ENCODE measurements at places on chromosomes 7 and 10.

- no peak for DNase-seq
These were observed 36.6 kb upstream of the GJD4 start for GRCh38 chr10:35568483-35569015.

GRCh38 chr7:101880282-101881054 lies 63.0 kb downstream of the CUX1 start:
- no peak for DNase-seq

- no peak for DNase-seq
These were observed 115.3 kb downstream of the HIBADH start for GRCh38 chr7:27547401-27547800.

GRCh38 chr7:38548605-38549004 lies 82.6 kb downstream of the AMPH start:
- DNase-seq: no peak

- no peak for DNase-seq
These were observed 23.2 kb upstream of the VOPP1 start for GRCh38 chr7:55595511-55595910.

GRCh38 chr7:16063716-16064675 lies 357.3 kb downstream of the CRPPA start:
- DNase-seq: no peak

Measured in central memory CD4-positive, alpha-beta T cell (primary cell).